ENCODE measurements at places on chromosomes 7 and 10.

DNA sequence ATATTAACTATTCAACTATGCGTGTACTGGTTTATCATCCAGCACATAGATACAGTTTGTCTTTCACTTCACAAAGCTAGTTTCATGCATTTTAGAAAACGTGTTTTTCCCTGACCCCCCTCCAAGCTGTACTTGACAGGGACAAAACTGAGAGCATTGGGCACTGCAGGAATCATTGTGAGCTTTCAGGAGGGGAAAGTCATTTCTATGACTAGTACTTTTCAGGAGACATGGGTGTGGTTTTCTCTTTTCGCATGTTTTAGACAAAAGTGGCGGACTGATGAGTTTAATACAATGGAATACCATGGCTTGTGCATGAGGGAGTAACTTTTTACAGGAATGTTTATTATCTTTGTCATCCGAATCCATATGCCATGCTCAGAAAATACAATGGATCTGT is 42.7 kb downstream of the NRG3 start:
- no peak for DNase-seq

- DNase-seq = no peak
Measured at GRCh38 chr7:52289247-52289646, 746.2 kb upstream of the POM121L12 start.

DNA sequence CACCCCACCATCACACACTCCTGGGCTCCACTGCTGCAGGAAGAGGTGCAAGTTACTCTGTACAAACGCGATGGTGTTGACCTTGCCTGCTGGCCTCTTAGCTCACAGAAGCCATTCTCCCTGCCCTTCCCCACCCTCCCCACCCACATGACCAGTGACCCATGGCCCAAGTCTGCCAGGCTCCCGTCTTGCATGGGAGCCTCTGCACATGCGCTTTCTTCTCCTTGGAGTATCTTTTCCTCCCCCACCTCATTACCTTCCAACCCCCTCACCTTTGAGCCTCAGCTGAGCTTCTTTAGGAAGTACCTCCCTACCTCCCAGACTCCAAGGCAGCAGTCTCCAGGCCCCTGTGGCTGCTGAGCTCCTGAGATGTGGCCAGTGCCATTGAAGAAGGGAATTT is 337.7 kb upstream of the ZNF32 start:
- DNase-seq = no peak

DNA sequence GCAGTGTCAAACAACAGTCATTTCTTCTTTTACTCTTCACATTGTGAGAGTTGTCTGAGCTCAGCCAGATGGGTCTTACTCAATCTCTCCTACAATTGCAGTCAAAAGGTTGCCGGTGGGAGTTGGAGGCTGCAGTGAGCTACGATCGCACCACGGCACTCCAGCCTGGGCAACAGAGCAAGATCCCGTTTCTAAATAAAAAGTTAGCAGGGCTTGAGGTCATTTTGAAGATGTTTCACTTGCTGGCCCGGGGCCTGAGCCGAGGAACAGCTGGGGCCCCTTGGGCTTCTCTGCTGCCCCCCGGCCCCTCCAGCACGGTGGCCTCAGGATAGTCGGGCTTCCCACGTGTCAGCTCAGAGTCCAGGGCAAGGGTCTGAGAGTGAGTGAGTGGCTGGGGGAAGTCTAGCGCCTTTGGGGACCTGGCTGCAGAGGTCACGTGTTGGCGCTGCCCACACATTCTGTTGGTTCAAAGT is 40.4 kb downstream of the GTF2IRD1 start:
- no peak for DNase-seq

DNA sequence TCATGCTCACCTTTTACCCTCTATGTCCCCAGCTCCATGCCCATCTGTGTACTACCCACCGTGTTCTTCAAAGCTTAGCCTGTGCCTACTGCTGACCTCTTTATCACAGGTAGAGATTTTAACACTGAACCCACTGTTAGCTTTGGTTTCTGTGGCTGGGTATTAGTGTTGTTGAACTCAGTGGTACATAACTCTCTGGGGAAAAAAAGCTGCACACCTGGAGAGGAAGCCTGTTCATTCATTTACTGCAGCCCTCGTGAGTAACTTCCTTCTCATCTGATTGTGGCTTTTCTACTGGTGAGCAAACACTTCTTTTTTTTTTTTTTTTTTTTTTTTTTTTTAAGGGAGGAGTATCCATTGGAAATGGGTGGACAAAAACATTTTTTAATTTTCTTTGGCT is 326.3 kb downstream of the CCSER2 start:
- no peak for DNase-seq

GRCh38 chr10:126908225-126908624 is 3.0 kb downstream of the DOCK1 start:
- DNase-seq = no peak

GRCh38 chr10:32326119-32326518 is 20.8 kb downstream of the EPC1 start:
- no peak for DNase-seq

DNA sequence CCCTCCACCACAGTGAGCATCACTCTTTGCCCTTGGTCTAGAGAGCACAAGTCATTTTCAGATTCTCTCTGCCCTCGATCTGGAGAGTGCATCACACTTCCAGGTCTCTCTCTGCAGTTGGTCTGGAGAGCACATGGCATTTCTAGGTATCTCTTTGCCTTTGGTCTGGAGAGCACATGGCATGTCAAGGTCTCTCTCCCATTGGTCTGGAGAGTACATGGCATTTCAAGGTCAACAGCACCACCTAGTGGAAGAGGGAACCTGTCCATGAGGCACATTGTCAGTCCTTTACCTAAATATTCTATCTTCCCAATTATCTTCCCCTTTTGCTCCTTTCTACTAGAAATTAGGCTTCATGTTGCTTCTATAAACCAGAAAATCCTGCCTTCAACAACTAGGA is 1139.4 kb downstream of the XPNPEP1 start:
- no peak for DNase-seq

- no peak for DNase-seq
Measured at GRCh38 chr10:120883071-120883470, 31.9 kb downstream of the WDR11 start.

DNA sequence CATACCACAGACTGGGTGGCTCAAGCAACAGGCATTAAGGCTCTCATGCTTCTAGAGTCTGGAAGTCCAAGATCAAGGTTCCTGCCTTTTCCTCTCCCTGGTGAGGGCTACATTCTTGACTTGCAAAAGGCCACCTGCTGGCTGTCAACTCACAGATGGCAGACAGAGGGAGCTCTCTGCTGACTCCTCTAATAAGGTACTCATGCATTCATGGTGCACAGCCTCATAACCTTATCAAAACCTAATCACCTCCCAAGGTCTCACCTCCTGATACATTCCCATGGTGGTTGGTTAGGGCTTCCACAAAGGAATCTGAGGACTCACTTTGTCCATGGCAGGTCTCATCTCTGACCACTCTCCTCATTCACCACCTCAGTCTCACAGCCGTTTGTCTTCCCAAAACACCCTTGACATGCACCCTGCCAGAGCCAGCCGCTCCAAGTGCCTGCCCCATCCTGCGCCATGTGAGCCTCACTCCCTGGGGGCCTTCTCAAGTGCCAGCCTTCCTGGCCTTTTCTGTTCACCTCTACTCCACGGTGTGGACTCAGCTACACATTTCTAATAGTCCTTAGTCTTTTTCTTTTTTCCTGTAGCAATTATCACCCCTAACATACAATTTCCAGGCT is 400.3 kb upstream of the ADARB2 start:
- DNase-seq = no peak

DNA sequence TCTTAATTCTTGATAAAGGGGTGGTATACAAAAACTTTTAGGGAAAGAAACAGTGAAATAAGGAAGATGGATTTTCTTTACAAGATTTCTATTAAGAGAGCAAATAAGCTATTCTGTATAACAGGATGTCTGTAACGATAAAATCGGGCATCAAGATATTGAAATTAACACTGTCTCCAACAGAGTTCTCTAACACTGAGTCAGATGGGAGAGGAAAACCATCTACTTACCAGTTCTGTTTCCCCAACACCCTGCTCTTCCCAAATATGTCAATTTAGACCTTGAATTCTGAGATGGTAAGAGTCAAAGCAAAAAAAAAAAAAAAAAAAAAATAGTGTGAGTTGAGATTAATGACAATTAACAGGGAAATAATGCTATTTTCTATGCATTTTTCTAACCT is 23.0 kb downstream of the SMURF1 start:
- DNase-seq = no peak

DNA sequence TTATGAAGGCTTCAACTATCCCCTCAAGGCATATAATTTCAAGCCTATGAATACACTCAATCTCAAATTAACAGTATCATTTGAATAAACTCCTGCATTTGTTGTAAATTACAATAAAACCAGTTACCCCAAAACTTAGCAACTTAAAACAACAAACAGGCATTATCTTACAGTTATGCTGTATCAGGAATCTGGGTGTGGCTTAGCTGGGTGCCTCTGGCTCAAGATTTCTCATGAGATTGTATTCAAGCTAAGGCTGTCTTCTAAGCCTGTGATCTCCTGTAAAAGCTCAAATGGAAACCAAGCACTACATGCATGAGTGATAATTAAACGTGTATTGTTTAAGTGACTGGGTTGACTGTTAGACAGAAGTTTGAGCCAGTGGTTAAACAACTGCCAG is 341.0 kb upstream of the PHF14 start:
- DNase-seq = no peak

- no peak for DNase-seq
Measured at GRCh38 chr7:142581341-142581740, 167.9 kb upstream of the PRSS1 start.

GRCh38 chr10:18456984-18457383 is 194.4 kb downstream of the NSUN6 start:
- no peak for DNase-seq

DNA sequence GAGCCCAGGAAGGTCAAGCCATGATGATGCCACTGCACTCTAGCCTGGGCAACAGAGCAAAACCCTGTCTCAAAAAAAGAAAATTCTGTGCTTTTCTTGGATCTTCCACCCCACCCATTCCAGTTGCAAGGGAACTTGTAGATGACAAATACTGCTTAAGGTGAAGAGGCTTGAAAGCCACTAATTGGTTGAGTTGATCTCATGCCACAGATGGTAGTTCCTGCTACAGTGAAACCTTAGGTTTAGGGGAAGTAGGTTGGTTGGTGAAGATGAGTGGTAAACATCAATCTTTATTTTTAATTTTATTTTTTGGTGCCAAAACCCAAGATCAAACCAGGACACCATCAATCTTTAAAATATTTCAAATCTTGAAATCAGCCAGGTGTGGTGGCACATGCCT is 2.9 kb upstream of the GDI2 start:
- DNase-seq = no peak

DNA sequence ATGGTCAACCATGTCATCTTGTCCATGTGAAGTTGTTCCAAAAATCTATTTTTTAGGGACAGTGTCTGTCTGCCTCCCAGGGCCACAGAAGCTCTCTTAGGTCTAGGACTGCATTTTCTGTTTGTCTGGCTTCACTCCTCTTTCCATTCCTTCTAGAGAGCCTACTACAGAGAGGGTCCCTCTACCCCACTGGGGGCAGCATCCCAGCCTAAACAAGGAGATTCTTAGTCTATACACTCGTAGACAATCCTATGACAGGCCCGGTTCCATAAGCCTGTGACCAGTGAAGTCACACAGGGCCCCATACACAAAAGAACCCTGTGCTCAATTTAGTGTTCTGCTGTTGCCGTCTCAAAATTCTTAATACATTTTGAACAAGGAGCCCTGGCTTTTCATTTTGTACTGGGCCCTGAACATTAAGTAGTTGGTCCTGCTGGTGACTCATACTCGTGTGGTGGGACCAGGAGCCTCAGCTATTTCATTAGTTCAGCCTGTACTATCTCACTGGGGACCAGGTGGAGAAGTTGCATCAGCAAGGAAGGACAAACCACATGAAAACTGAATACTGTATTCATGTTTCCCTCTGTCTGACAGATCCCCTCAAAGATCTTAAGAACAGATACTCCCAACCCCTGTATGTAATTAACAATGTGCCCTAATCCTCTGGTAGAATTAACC is 23.5 kb upstream of the FAM180A start:
- DNase-seq = no peak

DNA sequence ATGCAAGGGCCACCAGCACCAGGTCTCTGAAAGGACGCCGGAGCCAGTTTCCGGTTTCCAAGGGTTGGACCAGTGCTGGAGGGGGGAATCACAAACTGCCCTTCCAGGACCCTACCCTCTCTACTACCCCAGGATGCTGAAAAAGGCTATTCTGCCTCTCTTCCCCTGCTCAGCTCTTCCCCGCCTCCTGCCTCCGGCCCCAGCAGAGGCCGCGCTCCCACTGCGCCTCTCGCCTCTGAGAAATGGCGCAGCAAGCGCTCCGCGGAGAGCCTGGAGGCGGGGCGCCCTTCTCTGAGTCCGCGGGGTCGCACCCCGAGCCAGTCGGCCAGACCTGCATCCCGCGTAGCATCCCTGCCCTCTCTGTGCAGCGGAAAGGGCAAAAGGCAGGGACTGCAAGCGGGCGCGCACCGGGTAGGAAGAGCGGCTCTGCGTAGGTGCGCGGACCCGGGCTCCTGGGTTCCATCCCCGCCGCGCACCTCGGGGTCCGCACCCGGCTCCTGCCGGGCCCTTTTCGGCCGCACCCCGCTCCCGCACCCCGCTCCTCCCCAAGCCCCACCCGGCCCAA is 476 bp upstream of the RET start:
- DNase-seq = no peak

- DNase-seq = peak; percentile 92
Measured at GRCh38 chr10:110273474-110273873, 31.2 kb downstream of the SMNDC1 start.

DNA sequence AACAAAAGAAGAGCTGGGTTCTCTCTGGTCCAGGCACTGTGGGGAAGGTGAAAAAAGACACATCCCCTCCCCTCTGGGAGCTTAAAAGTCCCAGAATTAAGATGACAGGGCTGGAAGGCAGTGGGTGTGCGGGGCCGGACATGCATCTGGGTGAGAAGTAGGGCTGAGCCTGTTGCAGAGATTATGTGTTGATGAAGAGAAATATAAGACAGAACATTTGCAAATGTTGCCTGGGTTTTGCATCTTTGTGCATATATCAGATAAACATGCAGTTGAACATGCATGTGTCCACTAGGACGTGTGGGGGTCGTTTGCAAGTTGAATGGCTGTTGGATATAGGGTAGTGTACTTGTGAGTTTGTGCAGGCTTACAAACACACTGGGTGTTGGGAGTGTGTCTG is 94.3 kb upstream of the PPIF start:
- no peak for DNase-seq

DNA sequence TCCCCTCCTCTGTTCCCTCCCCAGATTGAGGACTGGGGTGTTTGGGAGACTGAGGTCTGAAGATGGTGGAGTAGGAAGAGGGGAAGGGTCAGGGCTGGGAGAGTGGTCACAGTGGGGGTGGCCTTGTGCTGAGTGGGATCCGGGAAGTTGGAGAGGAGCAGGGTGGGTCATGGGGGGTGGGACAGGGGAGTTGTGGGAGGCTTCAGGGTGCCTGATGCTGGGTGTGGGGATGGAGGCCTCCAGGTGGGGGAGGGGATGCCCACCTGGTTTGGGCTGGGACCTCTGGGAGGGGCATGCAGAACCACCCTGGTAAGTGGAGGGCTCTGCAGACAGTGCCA is 2.6 kb downstream of the ZNF775 start:
- no peak for DNase-seq

GRCh38 chr10:60497364-60497763 is 107.7 kb upstream of the ANK3 start:
- DNase-seq = no peak

- peak; percentile 76 for DNase-seq
Measured at GRCh38 chr7:27175626-27176523, 1.8 kb upstream of the HOXA10 start.
